ENCODE measurements at places on chromosomes 2 and 18. TPM values are rescaled to one million over a fixed set of nuclear protein-coding genes. Genes with fewer than 3 reads are reported as not detected.

The FNDC4 gene
- 17.3 TPM for total RNA-seq

The FAM228B gene
- total RNA-seq, result 5.5 TPM

The DCDC2C gene
- not detected for total RNA-seq

The OLA1 gene
- total RNA-seq, result 167 TPM

The ATOH8 gene
- 5.4 TPM for total RNA-seq

The TWIST2 gene
- 4.5 TPM for total RNA-seq

The NEDD4L gene
- total RNA-seq, result 24.4 TPM

The RPE gene
- total RNA-seq, result 108 TPM

The MYL12A gene
- total RNA-seq, result 844 TPM

The MAP3K19 gene
- not detected for total RNA-seq

The LINC00305 gene
- not detected for total RNA-seq

The CERKL gene
- not detected for total RNA-seq

The CNDP1 gene
- not detected for total RNA-seq

The SCYGR4 gene
- total RNA-seq, result not detected

The WNT6 gene
- not detected for total RNA-seq
